DMS153 (cell line): ENCODE measurements at places on chromosomes 12 and 14.

DNA sequence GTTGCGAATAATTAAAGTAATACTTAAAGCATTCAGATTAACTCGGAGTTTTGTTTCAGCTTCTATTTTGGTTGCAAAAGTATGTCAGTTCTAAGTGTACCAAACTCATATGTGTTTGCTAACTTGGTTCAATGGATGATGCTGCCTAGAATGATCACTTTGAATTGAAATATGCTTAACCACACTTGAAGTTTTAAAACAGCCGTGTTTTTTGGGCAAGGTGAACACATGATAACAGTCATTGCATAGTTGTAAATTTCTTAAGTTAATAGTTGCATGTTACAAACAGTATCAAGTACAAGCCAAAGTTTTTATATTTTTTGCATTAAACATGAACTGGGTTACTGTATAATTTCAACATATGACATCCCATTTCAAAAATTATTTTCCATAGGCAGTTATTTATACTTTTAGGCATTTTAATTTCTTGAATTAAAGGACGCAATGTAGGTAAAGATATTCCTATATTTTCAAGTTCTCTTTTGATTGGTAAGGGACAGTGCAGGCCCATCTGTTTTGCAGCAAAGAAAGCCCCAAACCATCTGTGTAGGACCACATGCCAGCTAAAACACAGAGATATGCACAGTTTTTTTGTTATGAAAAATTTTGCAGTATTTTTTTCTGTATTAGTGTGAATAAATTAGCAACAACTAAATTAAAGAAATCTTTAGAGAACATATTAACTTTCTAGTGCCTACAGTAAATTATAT lies 575.5 kb downstream of the PRKD1 start:
- DNase-seq: no peak

DNA sequence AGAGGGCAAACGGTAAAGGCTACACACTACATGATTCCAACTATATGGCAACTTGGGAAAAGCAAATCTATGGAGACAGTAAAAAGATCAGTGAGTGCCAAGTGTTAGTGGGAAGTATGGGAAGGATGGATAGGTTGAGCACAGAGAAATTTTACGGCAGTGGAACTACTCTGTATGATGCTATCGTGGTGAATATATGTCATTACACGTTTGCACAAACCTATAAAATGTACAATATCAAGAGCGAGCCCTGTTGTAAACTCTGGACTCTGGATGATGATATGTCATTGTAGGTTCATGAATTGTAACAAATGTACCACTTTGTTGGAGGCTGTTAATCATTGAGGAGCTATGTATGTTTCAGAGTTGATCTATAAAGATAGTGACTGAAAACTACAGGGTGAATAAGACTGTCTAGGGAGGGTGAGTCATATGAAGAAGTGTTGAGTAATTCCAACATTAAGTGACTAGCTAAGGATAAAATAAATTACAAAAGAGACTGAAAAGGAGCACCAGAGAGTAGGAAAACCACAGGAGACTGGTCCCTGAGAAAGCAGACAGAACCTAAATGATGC lies 349.2 kb upstream of the LMO3 start:
- no peak for DNase-seq

DNA sequence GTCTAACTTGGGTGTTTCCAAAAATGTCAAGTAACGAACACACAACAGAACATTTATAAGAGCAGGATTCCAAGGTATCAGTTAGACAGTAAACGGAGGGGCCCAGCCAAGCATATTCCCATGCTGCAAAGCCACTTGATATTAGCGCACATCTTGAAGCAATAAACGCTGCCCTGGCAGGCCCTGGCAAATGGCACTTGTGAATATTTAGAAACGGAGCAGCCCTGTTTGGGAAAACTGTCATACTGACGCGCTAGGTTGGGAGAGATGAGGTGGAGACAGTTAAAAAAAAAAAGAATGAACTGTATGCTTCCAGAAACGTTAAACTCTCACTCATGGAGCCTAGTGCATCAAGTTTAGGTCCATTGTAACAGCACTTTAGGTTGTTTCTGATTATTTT lies 9.3 kb downstream of the DGLUCY start:
- DNase-seq: no peak

GRCh38 chr12:42923156-42923555 lies 333.6 kb upstream of the PRICKLE1 start:
- DNase-seq: no peak

- DNase-seq: no peak
These were observed 606.5 kb downstream of the GALC start for GRCh38 chr14:87386524-87386923.

DNA sequence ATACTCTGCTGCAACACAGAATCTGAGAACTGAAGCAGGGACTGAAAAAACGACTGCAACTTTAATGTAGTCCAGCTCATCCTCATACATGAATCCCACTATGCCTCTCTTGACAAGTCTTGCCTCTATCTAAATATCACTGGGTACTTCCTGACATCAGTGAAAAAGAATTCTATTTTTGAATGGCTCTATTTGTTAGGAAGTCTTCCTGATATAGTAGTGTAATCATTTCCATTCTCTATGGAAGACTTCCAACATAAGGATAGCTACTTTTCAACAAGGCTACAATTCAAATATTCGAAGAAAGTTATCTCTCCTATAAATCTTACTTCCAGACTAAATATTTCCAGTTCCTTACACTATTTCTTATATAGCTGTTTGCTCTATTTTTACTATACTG lies 167.5 kb downstream of the MDGA2 start:
- no peak for DNase-seq
